ENCODE measurements at places on chromosomes 16 and 17.

- no peak overlapping the region for H3K4me3 ChIP-seq
- H3K27me3 ChIP-seq, result no peaks in the 10 kb centered on the region
- peaks cover 5% of the 10 kb centered on the region for H3K36me3 ChIP-seq
- H3K27ac ChIP-seq, result no peak overlapping the region
- no peaks in the 10 kb centered on the region for H3K4me1 ChIP-seq
- no peak for DNase-seq
These were observed 13.4 kb downstream of the UTP6 start for GRCh38 chr17:31888124-31888523.

- no peaks in the 10 kb centered on the region for H3K27me3 ChIP-seq
- H3K4me3 ChIP-seq, result no peak overlapping the region
- DNase-seq, result peak; percentile 14
- H3K36me3 ChIP-seq, result peaks cover 24% of the 10 kb centered on the region
- H3K27ac ChIP-seq, result no peak overlapping the region
These were observed 26.8 kb downstream of the LITAFD start for GRCh38 chr16:8908810-8909468.

DNA sequence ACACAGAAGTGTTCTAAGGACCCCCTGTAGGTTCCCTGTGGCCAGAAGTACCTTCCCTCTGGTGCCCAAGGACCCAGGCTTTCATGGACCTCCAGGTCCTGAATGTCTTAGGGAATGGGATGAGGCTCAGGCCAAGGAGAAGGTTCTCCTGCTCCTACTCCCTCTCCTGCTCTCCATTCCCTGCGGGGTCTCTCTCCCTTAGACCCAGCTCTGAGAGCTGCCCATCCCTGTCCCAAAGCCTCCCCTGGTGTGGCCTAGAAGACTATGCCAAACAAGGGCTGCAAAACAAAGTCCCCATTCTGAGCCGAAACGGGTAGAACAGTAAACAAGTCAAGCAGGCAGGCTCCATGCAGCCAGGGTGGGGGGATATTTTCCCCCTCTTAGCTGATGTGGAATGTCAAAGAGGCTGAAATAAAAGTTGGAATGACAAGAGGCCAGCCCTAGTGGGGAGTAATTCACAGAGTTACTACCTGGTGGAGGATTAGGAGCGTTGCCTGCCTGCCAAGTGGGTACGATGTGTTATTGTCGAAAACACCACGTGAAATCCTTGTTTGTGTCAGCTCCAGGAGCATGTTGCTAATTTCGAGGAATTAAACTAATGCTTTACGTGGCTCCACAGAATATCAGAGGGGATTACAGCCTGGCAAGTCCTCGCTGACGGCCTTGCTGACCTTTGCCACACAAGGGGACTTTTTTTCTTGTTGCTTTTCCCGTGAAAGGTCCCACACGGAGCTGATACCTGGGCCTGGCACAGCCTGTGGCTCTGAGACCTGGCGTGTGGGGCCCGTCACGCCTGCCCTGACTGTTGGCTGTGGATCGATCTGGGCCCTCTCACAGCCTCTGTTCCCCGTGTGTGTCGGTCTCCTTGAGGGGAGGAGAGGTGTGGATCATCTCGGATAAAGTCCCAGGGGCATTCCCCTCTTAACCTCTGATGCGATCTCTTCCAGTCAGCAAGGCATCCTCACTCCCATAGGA, 2.9 kb downstream of the WFIKKN2 start:
- no peaks in the 10 kb centered on the region for H3K4me1 ChIP-seq
- no peak overlapping the region for H3K27ac ChIP-seq
- no peak overlapping the region for H3K4me3 ChIP-seq
- H3K36me3 ChIP-seq, result no peaks in the 10 kb centered on the region

DNA sequence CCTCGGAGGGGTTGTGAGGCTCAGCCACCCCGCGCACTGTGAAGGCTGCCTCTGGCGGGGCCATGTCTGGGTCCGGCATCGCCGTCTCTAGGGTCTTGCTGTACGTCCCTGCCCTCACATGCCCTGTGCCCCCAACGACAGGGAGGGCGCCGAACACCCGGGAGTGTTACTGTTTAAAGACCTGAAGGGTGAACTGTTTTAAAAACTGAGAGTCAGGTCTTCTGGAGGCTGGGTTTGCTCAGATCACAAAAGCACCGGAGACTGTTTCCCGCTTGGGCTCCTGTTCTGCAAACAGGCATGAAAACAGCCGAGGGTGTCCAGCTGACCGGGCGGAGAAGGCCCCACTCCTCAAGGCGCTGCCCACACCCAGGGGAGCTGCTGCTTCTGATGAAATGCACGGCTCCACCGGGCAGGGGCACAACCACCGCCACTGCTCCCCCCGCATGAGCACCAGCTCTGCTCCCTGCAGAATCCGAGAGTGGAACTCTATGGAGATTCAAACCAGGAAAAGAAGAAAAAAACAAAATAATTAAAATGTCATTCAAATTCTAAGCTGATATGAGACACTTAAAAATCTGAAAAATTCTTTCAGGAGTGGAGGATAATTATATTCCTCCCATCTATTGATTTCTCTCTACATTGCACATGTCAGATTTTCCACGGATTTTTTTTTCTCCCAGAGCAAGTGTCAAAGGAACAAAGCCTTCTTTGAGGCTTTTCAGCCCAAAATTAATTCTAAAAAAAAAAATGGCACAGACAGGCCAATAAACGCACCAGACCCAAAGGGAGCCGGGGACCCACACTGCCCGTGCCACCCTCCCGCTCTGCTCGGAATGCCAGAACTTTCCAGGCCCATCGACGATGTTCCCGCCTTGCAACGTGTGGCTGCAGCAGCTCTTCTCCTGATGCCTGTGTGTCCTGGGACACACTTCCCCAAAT, 74.3 kb downstream of the LMF1 start:
- H3K27ac ChIP-seq, result no peak overlapping the region
- H3K4me1 ChIP-seq, result no peaks in the 10 kb centered on the region
- H3K36me3 ChIP-seq, result no peaks in the 10 kb centered on the region
- H3K27me3 ChIP-seq, result peaks cover 71% of the 10 kb centered on the region

DNA sequence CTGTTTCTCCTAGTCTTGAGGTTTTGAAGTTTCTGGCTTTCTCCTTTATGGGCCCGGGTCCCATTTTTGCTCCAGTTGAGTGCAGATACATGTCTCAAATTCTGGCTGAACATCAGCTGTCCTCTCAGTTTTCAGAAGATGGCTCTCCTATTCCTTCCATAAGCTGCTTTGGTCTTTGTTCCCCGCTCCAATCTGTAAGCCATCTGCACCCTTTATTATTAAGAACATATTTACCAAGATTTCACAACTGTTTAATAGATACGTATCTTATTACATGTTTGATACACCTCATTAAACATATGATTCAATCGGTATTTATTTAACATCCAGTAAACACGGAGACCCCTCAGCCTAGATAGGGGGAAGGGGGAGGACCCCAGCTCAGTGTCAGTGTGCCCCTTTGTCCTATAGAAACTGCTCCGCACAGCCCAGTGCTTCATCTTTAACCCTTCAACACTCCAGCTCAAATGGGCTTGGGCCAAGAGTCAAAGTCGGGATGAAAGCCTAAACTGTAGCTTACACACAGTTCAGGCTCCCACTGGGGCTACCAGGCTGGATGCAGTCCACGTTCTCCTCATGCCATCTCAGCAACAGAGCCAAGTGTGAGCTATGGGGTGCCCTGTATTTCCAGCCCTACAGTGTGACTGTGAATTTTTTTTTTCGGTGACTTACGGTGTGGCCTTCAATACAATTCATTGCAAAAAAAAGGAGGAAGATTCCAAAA, 166.0 kb upstream of the ZFHX3 start:
- H3K36me3 ChIP-seq, result no peaks in the 10 kb centered on the region
- DNase-seq, result no peak

DNA sequence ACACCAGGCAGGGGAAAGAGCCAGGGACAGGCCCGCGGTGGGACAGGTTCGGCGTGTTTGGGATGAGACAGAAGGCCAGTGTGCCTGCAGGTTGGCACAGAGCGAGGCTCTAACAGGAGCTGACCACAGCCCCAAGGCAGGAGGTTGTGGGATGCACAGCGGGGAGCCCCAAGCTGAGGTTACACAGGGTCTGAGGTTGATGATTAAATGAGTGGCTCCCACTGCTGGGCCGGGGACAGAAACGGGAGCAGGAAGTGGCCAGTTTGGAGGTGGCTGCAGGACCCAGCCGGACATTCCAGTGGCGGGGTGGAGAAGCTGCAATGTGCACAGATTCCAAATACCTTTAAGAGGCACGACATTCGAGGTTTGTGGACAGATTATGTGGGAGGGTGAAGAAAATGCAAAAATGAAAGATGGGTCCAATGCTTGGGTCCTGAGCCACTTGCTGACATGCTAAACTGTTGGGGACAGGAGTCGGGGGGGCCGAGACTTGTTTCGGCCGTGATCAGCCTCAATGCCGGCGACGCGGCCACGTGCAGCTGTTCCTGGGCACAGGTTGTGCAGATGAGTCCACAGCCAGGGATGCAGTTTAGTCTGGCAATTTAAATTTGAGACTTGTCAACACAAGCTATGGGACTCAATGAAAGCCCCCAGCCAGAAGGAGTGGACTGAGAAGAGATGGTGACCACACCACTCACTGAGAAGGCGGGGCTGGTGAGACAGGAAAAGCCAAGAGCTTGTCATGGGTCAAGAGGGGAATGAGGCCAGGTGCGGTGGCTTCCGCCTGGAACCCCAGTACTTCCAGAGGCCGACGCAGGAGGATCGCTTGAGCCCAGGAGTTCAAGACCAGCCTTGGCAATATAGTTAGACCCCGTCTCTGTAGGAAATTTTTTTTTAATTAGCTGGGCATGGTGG, 8.7 kb downstream of the ENPP7 start:
- no peaks in the 10 kb centered on the region for H3K4me1 ChIP-seq
- no peaks in the 10 kb centered on the region for H3K36me3 ChIP-seq
- H3K27ac ChIP-seq, result no peak overlapping the region
- no peak for DNase-seq
- peaks cover 96% of the 10 kb centered on the region for H3K27me3 ChIP-seq

DNA sequence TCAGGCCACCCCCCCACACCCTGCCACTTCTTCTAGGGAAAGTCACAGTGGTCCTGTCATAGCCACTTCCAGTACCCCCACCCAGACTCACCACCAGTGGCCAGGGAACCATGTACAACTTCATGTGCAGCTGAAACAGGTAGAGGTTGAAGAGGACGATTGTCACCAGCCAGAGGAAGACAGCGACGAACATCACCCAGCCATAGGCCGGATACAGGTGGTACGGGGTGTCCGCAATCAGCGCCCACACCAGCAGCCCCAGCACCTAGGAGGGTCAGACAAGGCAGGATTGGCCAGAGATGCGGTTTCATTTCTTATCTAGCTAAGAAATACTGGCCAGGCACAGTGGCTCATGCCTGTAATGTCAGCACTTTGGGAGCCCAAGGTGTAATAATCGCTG, 16.7 kb downstream of the ARL2BP start:
- no peaks in the 10 kb centered on the region for H3K4me1 ChIP-seq
- no peak for DNase-seq
- no peak overlapping the region for H3K27ac ChIP-seq
- H3K27me3 ChIP-seq, result no peaks in the 10 kb centered on the region
- no peaks in the 10 kb centered on the region for H3K36me3 ChIP-seq

- no peaks in the 10 kb centered on the region for H3K36me3 ChIP-seq
- no peak overlapping the region for H3K4me3 ChIP-seq
- no peak overlapping the region for H3K27ac ChIP-seq
- no peak for DNase-seq
- H3K4me1 ChIP-seq, result no peaks in the 10 kb centered on the region
These were observed 23.4 kb downstream of the NME3 start for GRCh38 chr16:1747934-1748333.

DNA sequence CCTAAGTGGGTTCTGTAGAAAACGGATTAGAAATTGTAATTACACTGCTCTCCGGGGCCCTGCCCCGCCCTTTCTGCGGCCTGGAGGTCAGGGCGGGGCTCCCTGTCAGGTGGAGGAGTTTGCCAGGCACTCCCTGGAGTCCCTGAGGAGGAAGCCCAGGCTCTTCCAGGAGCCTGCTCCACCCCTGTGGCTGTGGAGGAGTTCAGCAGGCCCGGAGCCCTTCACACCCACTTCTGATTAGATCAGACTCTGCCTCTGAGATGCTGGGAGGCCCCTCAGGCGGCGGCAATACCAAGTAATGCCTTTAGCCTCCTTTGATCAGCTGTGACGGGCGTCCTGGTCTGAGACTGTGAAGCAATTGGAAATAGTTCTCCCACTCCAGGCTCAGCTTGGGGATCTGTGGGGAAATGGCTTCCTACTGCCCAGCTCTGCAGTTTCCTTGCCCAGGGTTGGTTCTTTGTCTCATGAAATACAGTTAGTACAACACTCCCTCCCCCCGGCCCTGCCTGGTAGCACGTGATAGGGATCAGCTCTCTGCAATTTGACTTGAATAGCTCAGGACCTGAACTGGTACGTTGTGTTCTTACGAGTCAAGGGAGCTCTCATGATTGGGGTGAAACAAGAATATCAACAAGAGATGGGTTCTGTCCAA, 22.3 kb downstream of the BAIAP2 start:
- no peak for DNase-seq
- no peak overlapping the region for H3K27ac ChIP-seq
- no peaks in the 10 kb centered on the region for H3K4me1 ChIP-seq
- H3K36me3 ChIP-seq, result no peaks in the 10 kb centered on the region

- DNase-seq, result no peak
- H3K4me1 ChIP-seq, result no peaks in the 10 kb centered on the region
- no peak overlapping the region for H3K27ac ChIP-seq
These were observed 95.2 kb upstream of the COX10 start for GRCh38 chr17:13973960-13974651.

DNA sequence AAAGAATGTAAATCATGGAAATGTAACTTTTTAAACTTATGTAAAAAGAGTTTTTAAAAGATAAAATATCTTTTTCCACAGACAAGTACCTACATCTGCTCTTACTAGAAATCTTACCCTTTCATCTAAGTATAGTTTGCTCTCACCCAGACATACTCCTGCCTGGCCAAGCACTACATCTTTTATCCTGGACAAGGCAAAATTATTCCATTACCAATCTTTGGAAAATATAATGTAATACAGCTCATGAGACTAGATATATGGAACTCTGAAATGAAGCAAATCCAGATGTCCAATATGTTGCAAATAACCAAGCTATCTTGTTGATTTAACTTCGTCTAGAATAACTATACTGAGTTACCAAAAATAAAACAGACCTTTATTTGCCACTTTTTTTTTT, 50.0 kb downstream of the VMP1 start:
- no peaks in the 10 kb centered on the region for H3K27me3 ChIP-seq
- no peak for DNase-seq
- H3K36me3 ChIP-seq, result no peaks in the 10 kb centered on the region

- no peak overlapping the region for H3K27ac ChIP-seq
- no peaks in the 10 kb centered on the region for H3K36me3 ChIP-seq
- no peak overlapping the region for H3K4me3 ChIP-seq
- DNase-seq, result no peak
- peaks cover 19% of the 10 kb centered on the region for H3K4me1 ChIP-seq
- H3K27me3 ChIP-seq, result no peaks in the 10 kb centered on the region
These were observed 1.3 kb downstream of the NLK start for GRCh38 chr17:28043741-28044140.

- no peaks in the 10 kb centered on the region for H3K4me1 ChIP-seq
- no peaks in the 10 kb centered on the region for H3K36me3 ChIP-seq
- H3K4me3 ChIP-seq, result no peak overlapping the region
- no peaks in the 10 kb centered on the region for H3K27me3 ChIP-seq
- H3K27ac ChIP-seq, result no peak overlapping the region
These were observed 72.2 kb upstream of the CES5A start for GRCh38 chr16:55947366-55947765.

GRCh38 chr16:66486199-66486772, 59.2 kb downstream of the BEAN1 start:
- DNase-seq, result no peak
- H3K27me3 ChIP-seq, result no peaks in the 10 kb centered on the region
- H3K27ac ChIP-seq, result no peak overlapping the region
- peaks cover 20% of the 10 kb centered on the region for H3K4me1 ChIP-seq
- no peaks in the 10 kb centered on the region for H3K36me3 ChIP-seq
